ENCODE measurements at places on chromosomes 4 and X.

DNA sequence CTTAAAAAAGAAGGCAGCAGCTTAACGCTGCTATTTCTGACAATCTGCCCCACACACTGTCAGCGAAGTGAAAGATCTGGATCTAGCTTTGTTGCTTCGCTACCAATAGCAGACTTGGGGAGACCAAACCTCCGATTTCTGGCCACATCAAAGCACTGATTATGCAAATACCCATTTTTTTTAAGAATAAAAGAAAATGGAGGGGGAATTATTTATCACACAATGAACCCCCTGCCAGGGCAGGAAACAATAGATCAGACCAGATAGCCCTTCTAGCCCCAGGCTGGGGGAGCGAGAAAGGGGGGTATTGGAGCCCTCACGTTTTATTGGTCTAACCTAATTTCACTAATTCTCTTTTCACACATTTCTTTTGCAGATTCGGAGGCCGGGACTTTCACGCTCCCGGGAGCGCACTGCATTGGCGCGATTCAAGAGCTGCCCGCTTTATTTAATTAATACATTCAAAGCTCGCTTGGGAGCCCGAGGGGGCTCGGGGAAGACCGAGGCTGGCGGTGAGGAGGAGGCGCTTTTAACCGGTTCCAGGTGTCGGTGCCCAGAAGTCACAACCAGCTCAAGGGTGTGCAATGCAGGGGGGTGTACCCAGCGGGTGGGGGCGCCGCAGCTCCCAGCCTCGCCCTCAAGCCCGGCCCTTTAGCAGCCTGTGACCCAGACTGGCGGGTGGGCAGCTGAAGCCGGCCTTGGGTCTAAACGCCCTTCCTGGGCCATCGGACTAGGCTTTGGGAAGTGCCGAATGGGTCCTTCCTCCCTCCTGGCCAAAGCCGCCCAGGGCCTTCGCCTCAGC, 5.5 kb downstream of the NEUROG2 start:
- no peak for DNase-seq

GRCh38 chrX:132837967-132838366, 120.5 kb downstream of the HS6ST2 start:
- no peak for DNase-seq

- no peak for DNase-seq
Measured at GRCh38 chr4:87704001-87704400, 53.9 kb downstream of the DMP1 start.

GRCh38 chr4:103010804-103011203, 8.7 kb downstream of the SLC9B1 start:
- no peak for DNase-seq

DNA sequence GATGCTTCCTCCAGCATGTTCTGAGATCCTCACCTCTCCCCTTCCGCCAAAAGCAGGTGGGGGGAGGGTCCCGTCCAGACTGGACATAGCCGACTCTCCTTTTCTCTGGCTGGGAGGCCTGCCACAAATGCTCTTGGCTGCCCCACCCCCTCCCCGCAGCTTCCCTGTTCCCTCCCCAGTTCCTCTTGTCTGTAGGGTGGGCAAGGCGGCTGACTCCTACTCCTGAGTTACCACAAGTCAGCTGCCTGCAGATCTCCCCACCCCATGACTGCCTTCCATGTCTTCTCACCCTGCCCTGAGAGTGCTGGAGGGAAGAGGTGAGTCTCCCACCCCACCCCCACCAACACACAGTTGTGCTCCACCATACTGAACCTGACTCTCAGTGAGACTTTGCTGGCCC, 2.9 kb downstream of the ATP6AP1 start:
- DNase-seq = no peak

DNA sequence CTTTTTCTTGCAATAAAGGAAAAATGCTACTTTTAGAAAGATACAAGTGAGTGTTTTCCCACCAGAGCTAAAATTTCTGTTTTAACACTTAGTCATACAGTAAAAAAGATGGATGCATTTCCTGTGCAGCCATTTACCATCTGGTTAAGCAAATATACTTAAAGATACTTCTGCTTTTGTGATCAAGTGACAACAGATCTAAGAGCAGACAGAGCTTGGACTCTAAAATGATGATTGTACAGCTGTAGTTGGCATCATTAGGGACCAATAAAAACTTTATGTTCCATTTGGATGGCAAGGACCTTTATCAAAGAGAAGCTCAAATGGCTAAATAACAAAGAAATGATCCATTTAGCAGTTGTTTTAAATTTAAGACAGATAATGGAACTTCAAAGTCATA, 270.8 kb downstream of the FSTL5 start:
- no peak for DNase-seq

DNA sequence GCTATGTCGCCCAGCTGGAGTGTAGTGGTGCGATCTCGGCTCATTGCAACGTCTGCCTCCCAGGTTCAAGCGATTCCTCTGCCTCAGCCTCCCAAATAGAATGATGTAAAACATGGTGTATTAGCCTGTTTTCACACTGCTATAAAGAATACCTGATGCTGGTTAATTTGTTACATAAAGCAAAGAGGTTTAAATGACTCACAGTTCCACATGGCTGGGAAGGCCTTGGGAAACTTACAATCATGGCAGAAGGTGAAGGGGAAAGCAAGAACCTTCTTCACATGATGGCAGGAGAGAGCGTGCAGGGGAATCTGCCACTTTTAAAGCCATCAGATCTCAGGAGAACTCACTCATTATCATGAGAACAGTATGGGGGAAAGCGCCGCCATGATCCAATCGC, 1191.8 kb downstream of the ARAP2 start:
- DNase-seq = no peak

DNA sequence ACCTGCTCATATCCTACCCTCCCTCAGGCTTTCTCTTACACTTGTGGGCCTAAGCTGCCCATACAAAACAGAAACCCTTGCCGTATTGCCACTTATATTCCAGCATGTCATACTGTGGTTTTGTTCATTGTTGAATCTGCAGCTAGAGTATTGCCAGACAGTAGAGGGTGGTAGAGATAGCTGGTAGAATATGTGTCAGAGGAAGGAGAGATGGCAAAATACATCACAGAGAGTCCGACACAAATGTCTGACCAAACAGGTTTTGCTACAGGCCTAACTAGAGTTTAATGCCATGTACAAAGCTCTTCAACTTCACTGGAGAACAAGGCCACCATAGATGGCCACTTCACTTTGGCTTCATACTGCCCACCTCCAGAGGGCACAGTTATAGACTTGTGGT, 160.1 kb downstream of the EFHC2 start:
- DNase-seq = no peak

DNA sequence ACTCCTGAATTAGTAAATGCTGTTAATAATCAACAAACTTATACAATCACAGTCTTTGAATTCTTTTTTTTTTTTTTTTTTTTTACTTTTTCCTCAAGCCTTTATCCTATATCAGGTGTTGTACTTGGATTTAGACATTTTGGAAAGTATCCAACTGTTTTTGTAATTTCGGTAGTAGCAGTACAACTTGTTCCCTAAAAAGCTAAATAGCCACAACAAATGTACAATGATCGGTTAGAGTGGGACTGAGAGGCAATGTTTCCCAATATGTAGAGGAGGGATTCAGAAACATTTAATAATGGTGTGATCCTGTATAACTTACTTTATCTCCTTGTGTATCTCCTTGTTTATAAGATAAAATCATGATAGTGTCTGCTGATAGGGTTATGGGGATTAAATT, 343.1 kb downstream of the GRID2 start:
- no peak for DNase-seq

GRCh38 chr4:1218634-1219565, 30.0 kb downstream of the CTBP1 start:
- no peak for DNase-seq
